ENCODE measurements at places on chromosomes 4 and X. TPM values are rescaled to one million over a fixed set of nuclear protein-coding genes. Genes with fewer than 3 reads are reported as not detected.

MAGEB10 gene
- 0.47 TPM for total RNA-seq

DNA sequence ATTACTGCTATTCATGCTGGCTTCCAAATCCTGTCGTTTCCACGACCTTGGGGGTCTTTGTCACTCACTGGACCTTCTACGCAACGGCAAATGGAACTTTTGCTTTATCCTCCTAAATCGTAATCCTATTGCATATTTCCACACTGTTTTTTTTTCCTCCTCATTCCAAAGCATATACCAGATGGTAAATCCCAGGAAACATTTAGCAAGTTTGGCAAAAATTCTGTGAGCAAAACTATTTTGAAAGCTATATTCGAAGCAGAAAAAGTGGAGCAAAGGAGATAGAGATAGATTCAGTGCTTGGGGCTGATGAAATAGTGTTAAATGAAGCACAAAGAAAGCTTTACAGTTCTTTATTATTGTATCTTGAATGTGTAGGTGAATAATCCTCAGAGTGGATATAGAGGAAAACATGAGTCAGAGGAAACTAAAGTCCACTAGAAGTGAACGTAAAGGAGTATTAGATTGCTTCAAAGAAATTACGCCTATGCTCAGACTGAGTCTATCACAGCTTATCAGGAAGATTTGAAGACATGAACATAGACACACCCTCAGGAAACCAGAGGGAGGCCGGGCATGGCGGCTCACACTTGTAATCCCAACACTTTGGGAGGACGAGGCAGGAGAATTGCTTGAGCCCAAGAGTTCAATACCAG lies 50.2 kb upstream of the FAM9A start:
- no peaks in the 10 kb centered on the region for H3K36me3 ChIP-seq
- no peak overlapping the region for H3K4me3 ChIP-seq
- no peak overlapping the region for H3K27ac ChIP-seq
- H3K27me3 ChIP-seq = no peaks in the 10 kb centered on the region
- DNase-seq = no peak
- no peaks in the 10 kb centered on the region for H3K4me1 ChIP-seq

GRCh38 chrX:54926978-54927377 lies 6.4 kb downstream of the TRO start:
- no peaks in the 10 kb centered on the region for H3K36me3 ChIP-seq
- no peak for DNase-seq
- no peak overlapping the region for H3K4me3 ChIP-seq
- no peaks in the 10 kb centered on the region for H3K27me3 ChIP-seq
- H3K27ac ChIP-seq = no peak overlapping the region

- H3K4me3 ChIP-seq = no peak overlapping the region
- no peaks in the 10 kb centered on the region for H3K27me3 ChIP-seq
These were observed 154.1 kb downstream of the BANK1 start for GRCh38 chr4:101944649-101945048.

DNA sequence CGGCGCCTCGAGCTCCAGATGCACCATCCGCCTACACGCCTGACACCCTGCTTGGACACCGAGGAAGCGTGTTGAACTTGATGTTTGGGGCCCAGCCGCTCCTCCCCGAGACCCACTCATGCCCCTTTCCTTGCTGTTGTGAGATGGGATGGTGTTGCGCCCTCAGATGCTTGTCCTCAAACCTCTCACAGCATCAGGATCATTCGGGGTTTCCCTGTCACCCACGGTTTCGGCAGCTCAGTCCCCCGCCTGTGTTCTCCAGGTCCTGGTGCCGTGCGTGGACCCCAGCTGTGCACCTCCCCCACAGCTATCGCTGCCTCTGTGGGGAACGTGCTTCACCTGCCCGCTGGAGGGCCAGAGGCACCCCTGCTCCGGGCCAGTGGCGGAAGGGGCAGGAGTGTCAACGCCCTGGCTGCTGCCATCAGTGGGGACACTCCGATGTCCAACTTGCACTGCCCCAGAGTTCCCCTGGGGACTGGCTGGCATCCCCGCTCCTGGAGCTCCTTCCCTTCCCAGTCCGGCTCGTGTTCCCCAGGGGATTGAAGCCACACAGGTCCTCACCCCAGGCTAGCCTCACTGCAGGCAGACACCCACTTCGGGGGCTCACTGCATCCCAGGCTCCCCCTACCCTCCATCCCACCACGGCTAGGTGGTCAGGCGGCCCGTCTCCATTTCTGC lies 82.3 kb upstream of the ADRA2C start:
- peaks cover 81% of the 10 kb centered on the region for H3K27me3 ChIP-seq
- H3K4me1 ChIP-seq = peaks cover 2% of the 10 kb centered on the region
- H3K36me3 ChIP-seq = no peaks in the 10 kb centered on the region
- H3K27ac ChIP-seq = no peak overlapping the region
- H3K4me3 ChIP-seq = no peak overlapping the region

- no peak overlapping the region for H3K27ac ChIP-seq
- no peak overlapping the region for H3K4me3 ChIP-seq
- no peaks in the 10 kb centered on the region for H3K4me1 ChIP-seq
These were observed 15.6 kb upstream of the MAGEA8 start for GRCh38 chrX:149865390-149865789.

DNA sequence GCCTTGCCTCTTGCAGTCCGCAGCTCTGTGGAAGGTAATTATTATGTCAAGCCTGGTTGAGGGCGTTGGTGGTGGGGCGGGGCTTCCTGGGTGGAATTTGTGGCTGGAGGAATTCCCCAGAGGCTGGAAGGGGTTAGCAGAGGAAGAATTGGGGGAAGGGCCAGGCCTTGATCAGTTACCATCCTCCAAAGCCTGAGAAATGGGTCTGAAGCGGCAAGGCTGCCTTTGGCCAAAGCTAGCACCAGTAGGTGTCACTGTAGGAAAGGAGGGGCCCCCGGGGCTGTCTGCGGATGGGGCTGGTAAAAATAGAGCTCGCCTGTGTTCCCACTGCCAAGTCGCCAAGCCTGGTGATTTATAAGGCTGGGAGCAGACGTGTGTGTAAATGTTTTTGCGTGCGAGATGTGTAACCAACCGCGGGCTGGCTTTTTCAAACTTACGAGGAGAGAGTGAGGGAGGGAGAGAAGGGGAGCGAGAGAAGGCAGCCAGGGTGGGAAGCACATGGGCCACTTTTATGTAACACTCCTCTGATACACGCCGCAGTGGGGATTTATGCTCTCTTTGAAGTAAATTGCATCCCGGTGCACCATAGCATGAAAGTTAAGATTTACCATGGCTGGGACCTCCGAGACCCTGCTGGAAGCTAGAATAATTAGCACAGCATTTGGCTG lies 367.0 kb downstream of the BCOR start:
- peak overlapping the region; percentile 16 for H3K4me3 ChIP-seq
- peaks cover 9% of the 10 kb centered on the region for H3K4me1 ChIP-seq
- H3K27ac ChIP-seq = peak overlapping the region; percentile 28
- H3K36me3 ChIP-seq = no peaks in the 10 kb centered on the region
